ENCODE measurements at places on chromosomes 3 and 15.

- no peak for DNase-seq
These were observed 228.5 kb upstream of the ROBO2 start for GRCh38 chr3:76811418-76811817.

GRCh38 chr3:126180477-126181397 is at the start of gene ALDH1L1:
ALDH1L1 (minus strand) TSS chr3:126180586; CDS start chr3:126160979, 19,607 bp downstream.
- no peak for DNase-seq

DNA sequence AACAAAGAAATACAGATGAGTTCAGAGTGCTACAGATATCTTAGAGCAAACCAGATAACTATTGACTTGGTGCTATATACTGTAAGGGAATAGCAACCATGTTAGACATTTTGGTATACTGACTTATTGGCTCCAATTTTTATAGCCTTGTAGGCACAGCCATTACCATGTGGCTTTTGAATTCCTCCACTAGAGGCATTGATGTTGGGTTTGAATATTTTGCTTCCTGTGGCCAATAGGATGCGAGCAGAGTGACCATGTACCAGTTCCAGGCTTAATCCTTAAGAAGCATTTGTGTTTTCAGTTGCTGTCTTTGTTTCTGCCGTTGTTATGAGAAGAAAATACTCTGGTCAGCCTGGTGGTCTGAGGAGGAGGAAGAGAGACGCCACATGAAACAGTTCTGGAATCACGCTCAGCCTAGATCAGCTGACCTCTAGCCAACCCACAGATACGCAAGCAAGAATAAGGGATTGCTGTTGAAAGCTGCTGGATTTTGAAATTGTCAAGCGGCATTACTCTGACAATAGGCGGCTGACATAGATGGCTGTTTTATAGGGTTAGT is 109.4 kb upstream of the TNIK start:
- no peak for DNase-seq

DNA sequence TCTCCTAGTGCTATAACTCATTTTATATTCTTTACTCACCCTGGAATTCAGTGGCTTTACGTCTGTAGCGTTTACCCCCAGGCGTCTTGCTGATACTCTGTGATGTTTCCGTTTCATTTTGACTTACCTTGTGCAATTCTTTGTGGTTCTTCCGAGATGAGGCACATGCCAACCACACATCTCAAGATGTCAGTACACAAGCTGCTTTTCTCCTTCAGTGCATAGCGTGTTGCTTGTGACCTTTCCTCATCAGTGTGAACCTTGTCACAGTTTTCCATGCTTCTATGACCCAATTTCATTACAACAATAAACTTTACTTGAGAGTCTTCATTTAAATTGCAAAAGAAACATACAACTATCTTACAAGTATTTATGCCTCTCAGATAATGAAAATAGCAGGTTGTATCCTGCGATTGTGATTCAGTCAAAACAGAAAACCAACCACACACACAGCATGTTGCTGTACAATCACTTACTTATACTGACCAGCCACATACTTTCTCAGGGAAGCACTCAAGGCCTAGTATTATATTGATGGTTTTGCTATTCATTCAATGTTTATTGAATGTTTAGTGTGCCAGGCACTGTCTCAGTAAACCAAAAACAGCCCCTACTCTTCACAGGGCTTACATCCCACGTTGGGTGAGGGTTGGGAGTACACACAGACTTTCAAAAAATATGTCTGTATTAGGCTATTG is 4.6 kb upstream of the TBL1XR1 start:
- DNase-seq = peak; percentile 24

GRCh38 chr15:68412218-68412617 is 19.7 kb downstream of the ITGA11 start:
- DNase-seq = no peak

DNA sequence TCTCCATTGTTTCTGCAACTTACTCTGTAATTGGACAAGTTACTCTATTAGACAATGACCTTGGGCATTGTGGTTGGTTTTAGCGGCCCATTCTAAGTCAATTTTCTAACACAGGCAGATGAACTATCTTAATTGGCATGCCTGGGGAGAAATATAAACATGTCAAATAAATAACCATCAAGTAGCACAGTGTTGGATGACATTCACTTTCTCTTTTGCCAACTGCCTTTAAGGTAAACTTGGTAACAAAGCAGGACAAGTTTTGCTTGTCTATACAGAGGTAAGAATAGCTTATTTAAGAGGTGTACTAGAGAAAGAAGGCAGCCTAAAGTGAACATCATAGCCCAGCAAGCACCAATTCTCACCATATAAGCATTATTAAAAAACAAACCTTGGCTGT is 599.6 kb downstream of the GBE1 start:
- DNase-seq = no peak

GRCh38 chr15:43826029-43826507 is 734 bp upstream of the WDR76 start:
- no peak for DNase-seq

DNA sequence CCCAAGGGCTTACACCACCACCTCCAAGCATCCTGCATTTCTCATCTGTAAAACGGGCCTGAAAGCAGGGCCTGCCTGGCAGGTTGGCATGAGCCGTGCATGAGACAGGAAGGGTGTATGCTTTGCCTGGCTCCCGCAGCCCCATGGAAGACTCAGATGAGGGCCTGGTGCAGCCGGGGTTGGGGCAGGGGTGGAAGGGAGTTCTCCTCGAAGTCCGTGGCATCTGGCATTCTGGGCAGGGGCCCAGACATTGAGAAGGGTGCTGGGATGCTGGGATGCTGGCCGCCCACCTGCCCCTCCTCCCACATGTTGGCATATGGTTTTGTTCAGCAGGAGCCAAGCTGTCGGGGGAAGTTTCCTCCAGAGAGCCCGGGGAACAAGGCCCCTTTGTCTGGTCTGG is 13.0 kb upstream of the FBLN2 start:
- no peak for DNase-seq
